ENCODE measurements at places on chromosomes 1 and 21.

- no peak for DNase-seq
These were observed 51.9 kb downstream of the ALPL start for GRCh38 chr1:21560916-21561638.

GRCh38 chr1:183699616-183700160 is 46.6 kb upstream of the APOBEC4 start:
- no peak for DNase-seq

GRCh38 chr1:41622859-41623732 is 138.6 kb upstream of the EDN2 start:
- DNase-seq = no peak

GRCh38 chr1:171740356-171740863 is 1.5 kb downstream of the VAMP4 start:
- no peak for DNase-seq

- no peak for DNase-seq
These were observed 32.5 kb upstream of the KIF1B start for GRCh38 chr1:10177876-10178275.

- no peak for DNase-seq
These were observed 1.8 kb downstream of the FHL3 start for GRCh38 chr1:38003261-38004250.

DNA sequence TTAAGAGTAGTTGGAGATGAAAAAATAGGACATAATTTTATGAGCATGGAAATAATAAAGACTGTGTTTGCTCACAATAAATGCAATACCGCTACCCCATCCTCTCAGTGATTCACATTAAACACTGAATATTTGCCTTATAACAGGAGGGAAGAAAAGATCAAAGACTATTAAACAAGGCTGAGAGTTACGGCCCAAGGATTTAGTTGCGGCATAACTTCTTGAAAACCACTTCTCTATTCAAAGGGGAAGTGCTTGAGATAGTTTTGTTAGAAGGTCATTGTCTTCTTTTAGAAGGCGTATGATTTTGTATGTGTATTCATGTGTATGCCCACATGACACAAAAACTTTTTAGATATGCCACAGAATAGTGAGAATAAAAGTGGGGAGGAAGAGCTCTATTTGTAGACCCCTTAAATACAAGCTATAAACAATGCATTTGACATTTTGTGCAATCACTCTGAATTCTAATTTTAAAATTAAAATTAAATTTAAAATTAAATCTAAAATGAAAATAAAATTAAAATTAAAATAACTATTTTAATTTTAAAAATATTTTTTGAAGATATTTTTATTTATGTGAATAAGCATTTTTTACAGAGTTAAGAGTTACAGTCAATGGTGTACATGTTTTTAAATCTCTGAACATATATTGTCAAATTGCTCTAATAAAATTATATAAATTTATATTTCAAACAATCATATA is 986.6 kb upstream of the ADAMTS5 start:
- no peak for DNase-seq

DNA sequence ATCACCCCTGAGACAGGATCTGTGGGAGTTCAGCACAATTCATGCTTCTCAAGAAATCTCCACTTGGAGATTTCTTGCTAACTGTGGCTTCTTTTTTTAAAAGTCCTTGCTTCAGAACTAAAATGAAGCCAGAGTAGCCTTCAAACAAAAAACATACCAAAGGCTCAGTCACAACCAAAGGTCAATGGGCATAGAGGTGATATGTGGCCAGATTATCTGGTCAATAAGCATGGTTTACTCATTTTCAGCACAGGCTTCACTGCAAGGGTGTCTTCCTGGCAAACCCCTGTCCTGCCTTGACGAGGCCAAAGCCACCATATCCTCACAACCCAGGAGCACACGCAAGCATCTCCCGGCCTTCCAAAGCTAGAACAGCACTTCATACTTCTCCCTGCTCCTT is 11.2 kb upstream of the SPRR4 start:
- no peak for DNase-seq

GRCh38 chr1:231919239-231919885 is 292.8 kb downstream of the DISC1 start:
- DNase-seq = no peak

GRCh38 chr21:44408226-44408625 is 47.1 kb upstream of the LRRC3 start:
- no peak for DNase-seq

GRCh38 chr1:57424231-57425027 is 569 bp upstream of the DAB1 start:
- DNase-seq = no peak

- no peak for DNase-seq
These were observed 10.0 kb downstream of the CYP4A22 start for GRCh38 chr1:47147047-47147785.

- no peak for DNase-seq
These were observed 6.9 kb upstream of the FMN2 start for GRCh38 chr1:240084749-240085148.

- DNase-seq = no peak
These were observed 2.2 kb downstream of the RNF19B start for GRCh38 chr1:32962248-32962896.

GRCh38 chr1:153616144-153616916 is at the start of gene S100A14:
Gene S100A14 (minus strand): TSS chr1:153616325. CDS start chr1:153615858, 467 bp downstream.
- no peak for DNase-seq

DNA sequence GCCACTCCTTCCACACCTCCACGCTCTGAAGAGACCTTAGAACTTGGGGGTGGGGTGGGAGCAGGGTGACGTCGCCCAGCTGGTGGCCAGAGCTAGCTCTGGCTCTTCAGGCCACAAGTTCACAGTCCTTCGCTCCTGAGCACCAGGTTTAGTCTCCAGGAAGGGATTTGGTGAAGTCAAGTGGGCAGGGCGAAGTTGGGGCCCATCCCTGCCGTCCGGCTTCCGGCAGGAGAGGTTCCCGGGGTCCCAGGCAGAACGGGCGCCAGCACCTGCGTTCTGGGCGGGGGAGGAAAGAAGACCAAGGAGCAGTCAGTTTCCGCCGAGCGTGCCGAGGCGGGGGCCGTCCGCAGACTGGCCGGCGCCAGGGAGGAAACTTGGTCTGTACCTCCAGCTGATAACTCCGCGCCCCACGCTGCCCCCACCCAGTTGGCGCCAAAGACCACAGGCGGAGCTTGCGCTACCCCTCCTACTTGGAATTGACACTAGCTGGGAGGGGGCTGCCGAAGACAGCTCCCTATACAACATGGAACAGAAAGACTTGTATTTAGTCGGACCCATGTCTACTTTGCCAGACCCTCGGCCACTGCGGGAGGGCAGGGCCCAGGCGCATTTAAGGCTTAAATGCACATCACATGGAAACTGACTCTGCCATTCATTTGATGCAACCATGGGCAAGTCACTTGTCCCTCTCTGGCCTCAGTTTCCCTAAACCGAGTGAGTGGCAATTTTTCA is 995 bp downstream of the ID3 start:
- DNase-seq = no peak

DNA sequence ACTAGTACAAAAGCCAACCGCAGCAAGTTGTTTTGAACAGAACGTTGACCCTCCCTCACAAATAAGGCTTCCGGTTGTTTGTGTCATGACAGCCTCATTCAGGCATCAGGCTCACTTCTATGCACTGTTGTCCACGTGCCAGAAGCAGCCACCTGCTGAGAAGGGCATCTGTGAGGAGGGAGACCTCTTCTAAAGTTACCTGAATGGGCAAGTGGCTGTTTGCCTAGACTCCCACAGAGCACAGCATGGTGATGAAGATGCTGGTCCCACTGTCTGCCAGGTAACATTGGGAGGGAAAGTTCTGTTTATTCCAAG is 176.1 kb downstream of the CLIC6 start:
- DNase-seq = no peak

- no peak for DNase-seq
These were observed 30.4 kb downstream of the APP start for GRCh38 chr21:26140164-26140579.

- DNase-seq = no peak
These were observed 108.2 kb downstream of the CLEC20A start for GRCh38 chr1:178388418-178389145.

DNA sequence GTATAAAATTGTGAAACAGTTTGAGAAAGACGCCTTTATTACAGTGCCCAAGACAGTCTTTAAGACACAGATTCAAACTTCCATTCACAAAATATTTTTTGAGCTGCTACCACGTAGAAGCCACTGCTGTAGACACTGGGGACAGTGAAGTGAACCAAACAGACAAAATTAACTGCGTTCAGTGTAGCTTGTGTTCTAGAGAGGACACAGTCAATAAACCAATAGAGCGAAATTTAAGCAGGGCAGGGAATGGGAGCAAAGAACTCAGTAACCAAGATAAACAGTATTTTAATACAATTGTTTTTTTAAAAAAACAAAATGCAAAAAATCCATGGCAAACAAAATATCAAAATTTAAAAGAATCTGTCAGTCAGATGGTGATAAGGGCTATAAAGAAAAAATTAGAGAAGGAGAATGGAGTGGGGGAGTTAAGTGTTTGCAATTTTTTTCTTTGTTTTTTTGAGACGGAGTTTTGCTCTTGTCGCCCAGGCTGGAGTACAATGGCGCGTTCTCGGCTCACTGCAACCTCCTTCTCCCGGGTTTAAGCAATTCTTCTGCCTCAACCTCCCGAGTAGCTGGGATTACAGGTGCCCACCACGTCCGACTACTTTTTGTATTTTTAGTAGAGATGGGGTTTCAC is 719 bp upstream of the PARS2 start:
- no peak for DNase-seq

DNA sequence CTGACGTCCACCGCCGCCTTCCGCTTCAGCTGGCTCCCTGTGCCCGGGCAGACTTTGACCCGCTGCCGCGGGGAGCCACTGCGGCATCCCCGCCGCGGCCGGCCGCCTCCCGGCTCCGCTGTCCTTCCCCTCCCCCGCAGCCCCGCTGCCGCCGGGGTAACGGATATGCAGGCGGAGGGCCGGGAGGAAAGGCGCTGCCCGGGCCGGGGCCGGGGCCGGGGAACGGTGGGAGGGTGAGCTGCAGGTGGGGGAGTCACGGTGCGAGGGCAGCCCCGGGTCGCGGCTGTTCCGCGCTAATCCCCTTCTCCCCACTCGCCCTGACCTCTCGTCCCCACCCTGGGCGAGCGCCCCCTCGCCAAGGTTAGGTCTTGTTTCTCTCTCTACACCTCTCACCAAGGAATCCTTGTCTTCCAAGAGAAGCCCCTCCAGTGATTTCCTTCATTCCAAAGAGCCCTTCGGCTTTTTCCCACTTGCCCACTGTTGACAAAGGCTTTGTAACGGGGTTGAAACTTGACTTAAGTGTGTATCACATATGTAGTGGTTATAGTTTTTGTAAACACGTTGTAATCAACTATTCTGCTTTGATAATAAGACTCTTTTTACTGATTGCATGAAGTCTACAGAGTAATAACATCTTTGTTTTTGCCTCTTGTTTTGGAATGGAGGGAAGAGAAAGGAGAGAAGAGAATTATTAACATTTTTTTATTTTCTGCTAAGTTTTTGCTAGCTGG is 669 bp downstream of the XPR1 start:
- DNase-seq = no peak

DNA sequence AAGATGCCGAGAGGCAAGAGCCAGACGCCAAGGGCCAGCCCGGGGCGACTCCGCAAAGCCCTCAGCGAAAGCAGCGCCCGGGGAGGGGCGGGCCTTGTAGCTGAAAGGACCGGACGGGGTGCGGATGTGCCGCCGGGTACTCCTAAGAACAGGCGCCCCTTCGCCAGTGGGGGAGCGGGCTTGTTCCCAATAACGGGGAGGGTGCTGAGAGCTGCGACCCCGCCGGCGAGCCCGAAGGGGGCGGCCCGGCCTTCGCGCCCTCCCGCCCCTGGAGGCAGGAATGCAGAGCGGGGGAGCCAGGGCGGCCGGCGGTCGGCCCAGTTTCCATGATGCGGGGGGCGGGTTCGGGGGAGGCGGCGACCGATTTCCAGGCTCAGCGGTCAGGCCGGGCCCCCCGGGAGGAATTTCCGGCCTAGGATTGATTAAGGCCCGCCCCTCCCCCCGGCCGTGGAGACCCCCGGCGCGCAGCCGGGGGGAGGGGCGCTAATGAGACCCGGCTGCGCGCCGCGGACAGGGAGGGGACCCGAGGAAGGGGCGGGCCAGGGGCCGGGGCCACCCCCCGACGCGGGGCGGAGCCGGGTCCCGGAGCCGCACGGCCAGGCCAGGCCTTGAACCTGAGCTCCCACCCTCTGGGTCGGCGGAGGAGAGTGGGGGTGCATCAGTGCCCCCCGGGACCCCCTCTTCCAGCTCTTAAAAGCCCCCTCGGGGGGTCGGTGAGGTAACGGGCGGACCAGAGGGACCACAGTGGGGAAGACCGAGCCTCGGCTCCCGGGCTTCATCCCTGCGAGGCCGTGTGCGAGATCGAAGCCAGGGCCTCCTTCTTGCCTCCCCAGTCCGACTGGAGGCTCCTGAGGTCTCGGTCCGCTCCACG is 898 bp upstream of the TMEM200B start:
- DNase-seq = peak; percentile 45

DNA sequence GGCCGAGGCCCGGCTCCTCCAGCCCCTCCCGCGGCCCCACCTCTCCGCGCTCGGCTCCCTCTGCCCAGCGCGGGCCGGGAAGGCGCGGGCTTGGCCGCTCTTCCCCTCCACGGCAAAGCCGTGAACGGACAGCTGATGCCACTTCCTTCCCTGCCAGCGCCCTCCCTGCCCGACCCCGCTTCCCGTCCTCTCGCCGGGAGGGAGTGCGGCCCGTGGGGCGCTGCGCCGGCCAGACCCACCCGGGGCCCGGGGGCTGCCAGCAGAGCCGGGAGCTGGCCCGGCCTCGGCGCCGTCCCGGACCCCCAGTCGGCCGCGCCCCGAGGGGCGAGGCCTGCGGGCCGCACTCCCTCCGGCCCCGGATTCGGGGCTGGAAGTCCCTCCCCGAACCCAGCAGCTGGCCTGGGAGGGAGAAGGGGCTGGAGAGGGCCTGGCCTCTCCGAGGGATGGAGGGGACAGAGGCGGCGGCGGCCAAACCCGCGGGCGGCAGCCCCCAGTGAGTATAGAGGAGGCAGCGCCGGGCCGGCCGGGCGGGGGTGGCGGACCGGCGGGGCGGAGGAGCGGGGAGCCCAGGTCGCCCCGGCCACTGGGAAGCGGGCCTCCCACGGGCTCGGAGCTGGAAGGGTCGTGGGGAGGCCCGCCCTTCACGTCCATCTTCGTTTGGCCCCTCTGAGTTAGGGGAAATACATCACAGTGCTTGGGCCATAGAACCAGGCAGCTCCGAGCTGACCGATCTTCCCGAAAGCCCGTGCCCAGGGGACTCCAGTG is at the start of gene KIAA1614:
TSS of gene KIAA1614 (plus strand) at position 97 of the 765 bp plus-strand sequence. CDS start at position 444, 347 bp downstream.
- no peak for DNase-seq

GRCh38 chr1:239337799-239338430 is 48.5 kb upstream of the CHRM3 start:
- DNase-seq = no peak

DNA sequence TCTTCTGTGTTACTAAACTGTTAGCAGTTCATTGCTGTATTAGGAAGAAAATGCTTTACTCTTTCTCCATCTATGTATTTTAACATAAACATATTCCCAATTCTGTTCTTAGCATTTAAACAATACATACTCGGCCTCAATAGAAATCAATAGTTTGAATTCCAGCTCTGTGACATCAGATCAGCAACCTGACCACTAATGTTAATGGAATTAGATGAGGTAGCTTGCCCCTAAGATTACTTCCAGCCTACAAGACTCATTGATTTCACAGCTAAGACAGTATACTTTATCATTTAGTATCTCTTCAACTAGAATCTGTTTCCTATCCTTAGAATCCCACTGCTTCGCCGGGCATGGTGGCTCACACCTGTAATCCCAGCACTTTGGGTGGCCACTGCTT is 38.9 kb downstream of the EPRS1 start:
- no peak for DNase-seq

GRCh38 chr1:195188821-195189220 is 1419.4 kb downstream of the KCNT2 start:
- DNase-seq = no peak

GRCh38 chr21:39080366-39080765 is 102.9 kb downstream of the PSMG1 start:
- DNase-seq = no peak
